ENCODE measurements at places on chromosomes 13 and 19. TPM values are rescaled to one million over a fixed set of nuclear protein-coding genes. Genes with fewer than 3 reads are reported as not detected.

Gene NCR1
- not detected for total RNA-seq

- H3K27me3 ChIP-seq: peaks cover 33% of the 10 kb centered on the region
- H3K4me1 ChIP-seq: peaks cover 3% of the 10 kb centered on the region
- peaks cover 7% of the 10 kb centered on the region for H3K36me3 ChIP-seq
Observed at GRCh38 chr19:50815439-50815838, 8.1 kb downstream of the KLK1 start.

Gene HSD17B14
- total RNA-seq: 1.0 TPM

GRCh38 chr13:100525453-100526317 lies 62.9 kb downstream of the GGACT start:
- no peak overlapping the region for H3K4me3 ChIP-seq
- no peak for DNase-seq
- H3K36me3 ChIP-seq: no peaks in the 10 kb centered on the region
- H3K27ac ChIP-seq: no peak overlapping the region

GRCh38 chr13:113077953-113078901 lies 27.4 kb upstream of the F7 start:
- H3K27me3 ChIP-seq: peaks cover 9% of the 10 kb centered on the region
- H3K36me3 ChIP-seq: peaks cover 9% of the 10 kb centered on the region
- no peak for DNase-seq
- no peak overlapping the region for H3K27ac ChIP-seq
- peak overlapping the region; percentile 34 for H3K4me3 ChIP-seq

DNA sequence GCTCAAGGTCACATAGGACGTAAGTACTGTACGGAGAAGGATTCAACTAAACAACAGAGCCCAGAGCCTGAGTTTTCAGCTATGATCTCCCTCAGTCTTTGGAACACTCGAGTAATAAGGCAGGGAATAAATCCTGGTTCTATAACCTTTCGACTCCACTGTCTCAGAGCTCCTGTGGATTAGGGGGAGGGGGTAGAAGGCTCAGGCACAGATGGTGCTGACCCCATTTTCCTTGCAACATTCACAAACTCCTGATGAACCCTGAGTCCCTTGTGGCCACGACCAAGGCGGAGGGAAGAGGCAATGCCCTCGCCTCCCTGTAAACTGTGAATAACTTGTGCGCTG lies 21.4 kb downstream of the NOVA2 start:
- H3K4me3 ChIP-seq: peak overlapping the region; percentile 87
- peaks cover 33% of the 10 kb centered on the region for H3K4me1 ChIP-seq
- no peak for DNase-seq
- H3K36me3 ChIP-seq: no peaks in the 10 kb centered on the region
- peaks cover 7% of the 10 kb centered on the region for H3K27me3 ChIP-seq

GRCh38 chr13:109819874-109820273 lies 33.5 kb upstream of the IRS2 start:
- no peak overlapping the region for H3K4me3 ChIP-seq
- H3K36me3 ChIP-seq: peaks cover 5% of the 10 kb centered on the region
- DNase-seq: no peak
- H3K4me1 ChIP-seq: peaks cover 3% of the 10 kb centered on the region
- H3K27me3 ChIP-seq: peaks cover 2% of the 10 kb centered on the region
- H3K27ac ChIP-seq: no peak overlapping the region

GRCh38 chr19:47391510-47392223 lies 27.7 kb downstream of the MEIS3 start:
- DNase-seq: peak; percentile 90
- peaks cover 4% of the 10 kb centered on the region for H3K36me3 ChIP-seq
- H3K4me3 ChIP-seq: no peak overlapping the region
- H3K27ac ChIP-seq: peak overlapping the region; percentile 79
- peaks cover 7% of the 10 kb centered on the region for H3K27me3 ChIP-seq
- H3K4me1 ChIP-seq: peaks cover 16% of the 10 kb centered on the region

DNA sequence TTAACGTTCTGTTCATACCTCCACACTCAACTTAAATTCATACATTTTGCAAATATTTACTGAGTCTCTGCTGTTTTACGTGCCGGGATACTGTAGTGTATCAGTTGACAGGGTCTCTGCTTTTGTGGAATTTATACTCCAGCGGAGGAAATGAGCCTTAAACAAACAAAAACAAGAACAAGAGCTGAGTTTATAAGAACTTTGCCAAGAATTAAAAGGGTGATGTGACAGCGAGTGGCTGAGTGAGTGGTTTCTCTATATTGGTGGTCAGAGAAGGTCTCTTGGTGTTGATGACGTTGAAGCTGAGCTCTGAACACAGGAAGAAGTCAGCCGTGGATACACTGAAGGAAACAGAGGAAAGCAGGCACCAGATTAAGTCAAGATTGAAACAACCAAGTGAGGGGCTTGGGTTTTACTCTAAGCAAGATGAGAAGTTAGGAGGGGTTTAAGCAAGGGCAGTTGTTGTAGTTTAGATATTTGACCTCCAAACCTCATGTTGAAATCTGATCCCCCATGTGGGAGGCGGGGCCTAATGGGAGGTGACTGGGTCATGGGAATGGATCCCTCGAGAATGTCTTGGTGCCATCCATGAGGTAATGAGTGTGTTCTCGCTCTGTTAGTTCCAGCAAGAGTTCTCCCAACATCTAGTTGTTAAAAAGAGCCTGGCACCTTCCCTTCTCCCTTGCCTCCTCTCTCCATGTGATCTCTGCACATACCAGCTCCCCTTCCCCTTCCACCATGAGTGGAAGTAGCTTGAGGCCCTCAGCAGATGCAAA lies 248.3 kb downstream of the DCLK1 start:
- H3K36me3 ChIP-seq: peaks cover 6% of the 10 kb centered on the region
- H3K4me3 ChIP-seq: no peak overlapping the region
- peaks cover 15% of the 10 kb centered on the region for H3K4me1 ChIP-seq
- no peak for DNase-seq

GRCh38 chr13:110116072-110116487 lies 190.9 kb downstream of the COL4A1 start:
- H3K36me3 ChIP-seq: no peaks in the 10 kb centered on the region
- H3K27me3 ChIP-seq: peaks cover 6% of the 10 kb centered on the region
- H3K27ac ChIP-seq: no peak overlapping the region
- DNase-seq: peak; percentile 86

DNA sequence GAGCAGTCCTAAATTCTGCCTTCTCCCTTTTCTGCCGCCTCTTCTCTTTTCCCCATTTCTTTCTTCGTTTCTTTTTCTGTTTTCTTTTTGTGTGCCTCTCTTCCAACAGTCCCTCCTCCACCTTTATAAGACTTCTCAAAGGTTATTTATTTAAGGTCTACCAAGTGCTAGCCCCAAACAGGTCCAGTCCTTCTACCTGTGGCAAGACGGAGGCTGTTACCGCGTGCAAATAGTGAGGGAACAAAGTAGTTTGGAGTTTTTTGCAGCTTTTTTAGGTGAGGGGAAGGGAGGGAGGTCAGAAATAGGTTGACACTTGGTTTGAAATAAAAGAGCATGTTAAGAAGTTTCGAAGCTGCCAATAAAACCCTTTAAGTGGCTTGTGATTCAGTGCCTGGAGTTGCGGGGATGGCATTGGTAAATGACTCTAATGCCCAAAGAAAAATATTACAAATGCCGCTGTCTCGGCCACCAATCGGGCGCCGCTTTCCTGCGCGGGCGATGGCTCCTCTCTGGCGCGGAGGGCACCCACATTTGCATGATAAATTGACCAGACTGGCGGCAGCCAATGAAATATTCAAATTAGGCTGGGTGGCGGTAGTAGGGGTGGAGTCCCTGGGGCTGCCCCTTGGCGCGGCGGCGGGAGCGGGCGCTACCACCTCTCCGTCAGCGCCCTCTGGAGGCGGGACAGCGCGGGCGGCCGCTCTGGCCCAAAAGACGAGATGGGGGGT lies 7.5 kb upstream of the TSHZ3 start:
- H3K36me3 ChIP-seq: no peaks in the 10 kb centered on the region
- H3K4me1 ChIP-seq: peaks cover 12% of the 10 kb centered on the region
- H3K27me3 ChIP-seq: peaks cover 39% of the 10 kb centered on the region
- no peak overlapping the region for H3K4me3 ChIP-seq
- DNase-seq: peak; percentile 46
- H3K27ac ChIP-seq: no peak overlapping the region

DNA sequence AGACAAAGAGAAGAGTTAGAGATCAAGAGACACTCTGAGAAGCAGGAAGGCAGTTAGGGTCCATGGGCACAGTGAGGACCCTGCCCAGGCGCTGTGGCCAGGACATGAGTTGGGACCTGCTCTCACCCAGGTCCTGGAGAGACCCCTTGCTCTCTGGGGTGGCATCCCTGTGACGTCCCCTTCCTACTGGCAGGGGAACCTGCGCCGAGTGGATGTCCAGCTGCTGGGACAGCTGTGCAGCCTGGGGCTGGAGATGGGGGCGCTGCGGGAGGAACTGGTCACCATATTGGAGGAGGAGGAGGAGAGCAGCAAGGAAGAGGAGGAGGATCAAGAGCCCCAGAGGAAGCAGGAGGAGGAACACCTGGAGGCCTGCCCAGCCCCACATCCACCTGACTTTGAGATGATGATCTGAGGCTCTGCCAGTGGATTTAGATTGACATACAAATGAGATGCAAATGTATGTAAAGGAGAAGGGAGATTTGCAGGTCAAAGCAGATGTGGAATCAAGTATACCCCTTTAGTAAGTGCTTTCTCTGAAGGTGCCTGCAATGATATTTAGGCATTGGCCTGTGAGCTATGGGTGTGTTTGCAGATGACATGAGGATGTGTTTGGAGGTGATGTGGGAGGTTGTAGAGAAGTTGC lies 978 bp downstream of the ERICH4 start:
- H3K4me3 ChIP-seq: peak overlapping the region; percentile 52
- no peaks in the 10 kb centered on the region for H3K36me3 ChIP-seq
- DNase-seq: no peak
- H3K27me3 ChIP-seq: peaks cover 10% of the 10 kb centered on the region
- H3K4me1 ChIP-seq: no peaks in the 10 kb centered on the region

- H3K27ac ChIP-seq: no peak overlapping the region
- DNase-seq: no peak
- no peak overlapping the region for H3K4me3 ChIP-seq
- H3K36me3 ChIP-seq: no peaks in the 10 kb centered on the region
- H3K4me1 ChIP-seq: no peaks in the 10 kb centered on the region
- H3K27me3 ChIP-seq: no peaks in the 10 kb centered on the region
Observed at GRCh38 chr13:48436661-48437288, 23.9 kb upstream of the LPAR6 start.

DNA sequence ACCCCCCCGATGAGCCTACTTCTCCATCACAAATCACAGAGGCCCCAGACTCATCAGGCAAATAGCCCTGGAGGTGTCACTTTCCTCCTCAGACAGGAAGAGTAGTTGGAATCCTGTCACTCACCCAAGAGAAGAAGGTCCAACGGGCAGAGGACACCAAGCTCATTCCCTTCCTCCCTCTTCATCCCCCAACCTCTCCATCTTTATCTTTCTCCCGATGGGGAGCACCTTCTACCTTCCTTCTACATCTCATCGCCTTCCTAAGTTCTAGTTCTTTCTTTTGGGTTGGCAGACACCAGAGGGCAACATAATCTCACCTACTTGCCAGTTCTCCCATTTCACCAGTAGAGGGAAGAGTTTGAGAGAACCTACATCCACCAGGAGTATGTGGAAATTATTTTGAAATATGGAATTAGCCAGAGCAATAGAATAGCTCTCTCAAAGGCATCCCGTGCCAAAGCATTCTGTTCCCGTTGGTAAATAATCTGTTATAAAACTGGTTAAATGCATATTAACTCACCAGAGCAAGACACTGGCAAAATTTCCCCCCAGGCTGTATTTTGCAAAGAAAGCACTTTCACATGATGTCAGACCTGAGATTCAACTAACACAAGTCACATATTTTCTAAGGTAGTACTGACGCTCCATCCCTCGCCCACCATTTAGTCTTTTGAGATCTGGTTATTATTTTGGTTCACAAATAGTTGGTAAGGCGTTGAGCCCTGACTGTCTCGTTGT lies 55.0 kb downstream of the ZIC5 start:
- no peaks in the 10 kb centered on the region for H3K4me1 ChIP-seq
- H3K36me3 ChIP-seq: no peaks in the 10 kb centered on the region
- H3K4me3 ChIP-seq: no peak overlapping the region
- no peak for DNase-seq
- peaks cover 4% of the 10 kb centered on the region for H3K27me3 ChIP-seq
- H3K27ac ChIP-seq: no peak overlapping the region

GRCh38 chr19:52748336-52748950 lies 13.6 kb upstream of the ZNF611 start:
- H3K27ac ChIP-seq: no peak overlapping the region
- peaks cover 2% of the 10 kb centered on the region for H3K27me3 ChIP-seq
- H3K4me3 ChIP-seq: no peak overlapping the region

DNA sequence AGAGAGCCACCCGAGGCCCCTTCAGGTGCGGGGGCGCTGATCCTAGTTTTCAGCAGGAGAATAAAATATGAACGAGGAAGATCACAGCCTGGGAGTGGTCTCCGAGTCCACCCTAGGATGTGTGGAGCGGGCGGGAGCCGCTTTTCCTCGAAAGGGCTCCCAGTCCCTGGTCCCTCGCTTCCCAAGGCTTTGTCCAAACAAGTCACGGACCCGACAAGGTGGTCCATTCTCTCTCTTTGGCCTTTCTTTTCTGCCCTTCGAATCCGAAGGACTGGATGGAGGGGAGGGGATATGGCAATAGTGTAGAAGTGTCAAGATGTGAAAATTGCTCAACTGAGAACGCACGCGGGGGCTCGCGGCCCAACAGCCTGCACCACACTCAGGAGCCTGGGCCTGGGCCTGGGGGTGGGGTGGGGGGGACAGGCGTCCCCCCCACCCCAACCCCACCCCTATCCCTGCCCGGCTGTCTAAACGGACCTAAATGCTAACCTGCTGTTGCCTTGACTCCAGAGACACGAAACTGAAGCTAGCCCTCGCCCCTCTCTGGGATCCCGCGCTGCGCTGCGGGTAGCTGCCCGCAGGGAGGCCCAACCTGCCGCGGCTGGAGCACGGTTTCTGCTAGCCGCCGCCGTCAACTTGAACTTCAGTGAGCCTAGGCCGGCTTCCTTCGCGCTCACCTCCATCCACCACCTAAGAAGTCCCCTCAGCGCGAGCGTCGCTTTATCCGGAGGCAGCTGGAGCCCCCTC lies 7.1 kb downstream of the ZIC2 start:
- peaks cover 54% of the 10 kb centered on the region for H3K27me3 ChIP-seq
- H3K36me3 ChIP-seq: no peaks in the 10 kb centered on the region
- no peak overlapping the region for H3K4me3 ChIP-seq
- no peak overlapping the region for H3K27ac ChIP-seq

DNA sequence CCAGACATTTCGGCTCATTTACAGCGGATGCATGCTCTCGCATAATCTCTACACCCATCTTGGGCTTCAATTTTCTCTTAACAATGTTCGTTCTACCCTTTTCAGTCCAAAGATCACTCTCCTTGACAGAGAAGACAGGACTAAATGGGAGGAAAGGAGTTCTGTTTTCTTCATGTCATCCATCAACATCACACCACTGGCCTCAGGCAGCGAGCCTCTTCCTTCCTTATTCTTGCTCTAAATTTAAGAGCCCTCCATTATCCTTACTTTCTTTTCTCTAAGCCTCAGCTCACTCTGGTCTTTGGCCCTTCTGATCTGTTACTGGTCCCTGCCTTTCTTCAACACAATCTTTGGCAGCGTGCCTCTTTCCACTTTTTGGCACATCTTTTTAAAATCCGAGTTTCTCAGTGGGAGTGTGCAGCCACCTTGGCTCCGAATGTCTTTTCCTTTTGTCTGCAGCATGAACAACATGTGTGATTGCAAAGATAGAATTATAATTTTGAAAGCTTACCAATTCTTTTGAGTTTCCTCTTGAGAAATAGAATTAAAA lies 98.7 kb downstream of the FAM216B start:
- H3K4me1 ChIP-seq: peaks cover 41% of the 10 kb centered on the region
- DNase-seq: no peak
- peaks cover 7% of the 10 kb centered on the region for H3K27me3 ChIP-seq

Measured in glutamatergic neuron (in vitro differentiated cells).